ENCODE measurements at places on chromosomes 12 and 14.

DNA sequence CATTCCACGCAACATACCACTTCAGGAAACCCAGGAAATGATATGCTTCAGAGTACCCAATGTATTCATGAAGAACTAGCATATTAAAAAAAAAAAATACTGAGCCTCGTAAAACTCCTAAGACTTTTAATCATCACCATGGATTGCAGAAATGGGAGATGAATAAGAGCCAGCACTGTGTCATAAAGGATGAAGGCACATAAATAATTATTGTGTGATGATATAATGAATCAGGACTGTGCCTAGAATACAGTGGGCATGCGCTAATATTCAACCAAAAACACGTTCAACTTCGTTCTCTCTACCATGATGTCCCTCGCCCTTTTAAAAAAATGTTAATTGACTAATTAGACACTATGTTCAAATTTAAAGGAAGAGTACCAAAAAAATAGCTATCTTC, 68.7 kb downstream of the CIT start:
- no peak for DNase-seq

DNA sequence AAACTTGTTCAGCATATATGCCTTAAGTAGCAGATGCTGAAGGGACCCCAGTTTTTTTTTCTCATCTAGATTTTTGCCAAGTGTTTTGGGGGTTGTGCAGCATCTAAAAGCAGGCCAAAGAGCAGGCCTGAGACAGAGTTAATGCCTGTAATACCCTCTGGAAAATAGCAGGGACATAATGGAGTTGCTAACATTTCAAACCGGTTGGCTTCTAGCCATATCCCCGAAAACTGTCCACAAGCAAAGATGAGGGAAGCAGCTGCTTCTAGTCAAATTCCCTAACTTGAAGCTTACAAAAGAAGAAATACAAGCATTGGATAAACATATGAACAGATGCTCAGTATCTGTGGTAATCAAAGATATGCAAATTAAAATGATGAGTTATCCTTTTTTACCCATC, 52.1 kb upstream of the AEBP2 start:
- no peak for DNase-seq

DNA sequence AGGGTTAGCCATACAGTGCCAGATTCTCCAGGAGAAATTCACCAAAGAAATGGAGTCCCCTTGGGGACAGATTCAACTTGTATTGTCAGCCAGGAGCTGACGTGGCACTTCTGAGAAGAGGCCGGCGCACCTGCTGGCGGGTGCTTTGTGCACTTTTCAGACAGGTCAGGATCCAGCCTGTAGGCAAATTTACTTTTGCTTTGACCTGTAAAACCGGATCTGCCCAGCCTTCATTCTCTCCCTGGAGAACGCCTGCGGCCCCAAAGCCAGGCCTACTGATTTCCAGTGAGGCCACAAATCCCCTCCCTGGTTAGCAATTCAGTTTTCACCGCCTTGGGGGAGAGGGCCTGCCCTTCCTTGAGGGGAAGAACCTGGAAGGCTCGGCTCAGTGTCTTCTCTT, 17.4 kb downstream of the P2RX4 start:
- no peak for DNase-seq

GRCh38 chr14:85358136-85358785, 171.7 kb upstream of the FLRT2 start:
- DNase-seq, result no peak

- DNase-seq, result no peak
Measured at GRCh38 chr12:12610711-12611110, 965 bp upstream of the CREBL2 start.

- DNase-seq, result no peak
Measured at GRCh38 chr14:27409944-27410343, 812.1 kb upstream of the NOVA1 start.

GRCh38 chr14:80271389-80271788, 60.1 kb upstream of the DIO2 start:
- no peak for DNase-seq

DNA sequence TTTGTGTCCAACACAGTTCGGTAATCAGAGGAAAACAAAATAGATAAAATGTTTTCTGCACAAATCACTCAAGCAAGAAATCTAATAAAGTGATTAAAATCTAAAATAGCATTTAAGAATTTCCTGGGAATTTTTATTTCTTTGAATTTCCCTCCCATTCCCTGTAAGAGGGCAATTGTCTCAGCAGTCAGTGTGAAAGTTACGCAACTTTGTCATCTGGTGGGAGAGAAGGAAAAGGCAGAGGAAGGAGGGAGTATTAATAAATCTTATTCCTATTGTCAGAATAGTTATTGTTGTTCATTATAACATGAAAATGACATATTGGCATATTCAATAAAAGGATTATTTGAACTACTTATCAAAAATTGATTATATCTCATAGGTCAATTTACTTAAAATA, 464.9 kb downstream of the PRKD1 start:
- DNase-seq, result no peak

Data from brain pericyte (primary cell).